ENCODE measurements at places on chromosomes 5 and 9.
A peak's percentile ranks its signal among the peaks of the same experiment; 100 is the strongest.

DNA sequence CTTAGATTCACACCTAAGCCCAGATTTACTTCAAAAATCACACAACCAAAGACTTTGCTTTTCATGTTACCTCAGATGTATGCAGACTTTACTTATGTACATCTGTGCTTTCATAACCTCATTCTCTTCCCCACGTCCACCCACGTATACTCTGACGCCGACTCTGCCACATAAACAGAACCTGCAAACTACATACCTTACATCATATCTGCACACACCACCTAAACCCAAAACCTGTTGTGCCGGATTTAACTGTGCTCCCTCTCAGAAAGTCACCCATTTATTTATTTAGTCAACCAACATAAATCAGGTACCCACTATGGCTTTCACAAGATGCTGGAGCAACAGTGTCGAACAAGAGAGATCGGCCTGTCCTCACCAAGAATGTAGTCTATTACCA is 1.0 kb upstream of the DPYSL3 start:
- no peak for DNase-seq

- DNase-seq: no peak
Measured at GRCh38 chr5:65482296-65482735, 596 bp upstream of the ADAMTS6 start.

GRCh38 chr5:75617736-75618352 is 6.6 kb downstream of the ANKDD1B start:
- no peak for DNase-seq

- peak; percentile 77 for DNase-seq
Measured at GRCh38 chr5:170638454-170639220, 134.8 kb downstream of the KCNIP1 start.

DNA sequence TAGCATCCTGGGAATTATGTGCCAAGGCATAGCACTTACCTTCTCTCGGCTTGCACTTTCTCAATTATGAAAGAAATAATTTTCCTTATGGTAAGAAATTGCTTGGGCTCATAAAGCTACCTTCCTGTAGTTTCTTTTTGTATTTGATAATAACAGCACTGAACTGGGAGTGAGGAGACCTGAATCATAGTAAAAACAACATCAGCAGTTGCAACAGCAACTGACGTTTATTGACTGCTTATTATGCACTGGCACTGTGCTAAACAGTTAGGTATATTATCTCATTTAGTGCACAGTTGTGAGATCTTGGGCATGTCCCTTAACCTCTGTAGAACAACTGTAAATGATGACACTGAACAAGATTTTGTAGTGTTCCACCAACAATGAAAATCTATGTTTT is 135.2 kb downstream of the DOCK2 start:
- no peak for DNase-seq

- DNase-seq: peak; percentile 40
Measured at GRCh38 chr5:132506094-132506692, 15.6 kb upstream of the IRF1 start.

DNA sequence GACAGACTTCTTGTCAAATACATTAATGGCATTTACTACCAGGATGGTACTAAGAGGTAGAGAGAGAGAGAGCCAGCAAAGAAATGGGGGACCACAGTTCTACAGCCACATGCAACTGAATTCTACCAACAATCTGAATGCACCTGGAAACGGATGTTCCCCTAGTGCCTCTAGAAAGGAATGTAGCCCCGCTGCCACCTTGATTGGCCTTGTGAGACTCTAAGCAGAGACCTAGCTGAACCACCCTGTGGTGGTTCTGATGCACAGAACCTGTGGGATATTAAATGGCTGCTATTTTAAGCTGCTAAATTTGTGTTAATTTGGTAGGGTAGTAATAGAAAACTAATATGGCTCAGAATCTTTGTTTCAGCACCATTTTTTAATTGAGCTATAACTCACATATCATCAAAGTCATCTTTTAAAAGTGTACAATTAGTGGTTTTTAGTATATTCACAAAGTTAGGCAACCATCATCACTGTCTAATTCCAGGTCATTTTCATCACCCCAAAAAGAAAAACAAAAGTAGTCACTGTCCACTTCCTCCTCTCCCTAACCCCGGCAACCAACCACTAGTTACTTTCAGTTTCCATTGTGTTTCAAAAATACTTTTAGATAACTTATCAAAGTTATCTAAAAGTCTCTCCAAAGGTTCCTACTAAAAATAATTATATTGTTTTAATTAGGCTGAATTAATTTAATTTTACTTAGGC is 51.7 kb downstream of the CPLANE1 start:
- DNase-seq: no peak

DNA sequence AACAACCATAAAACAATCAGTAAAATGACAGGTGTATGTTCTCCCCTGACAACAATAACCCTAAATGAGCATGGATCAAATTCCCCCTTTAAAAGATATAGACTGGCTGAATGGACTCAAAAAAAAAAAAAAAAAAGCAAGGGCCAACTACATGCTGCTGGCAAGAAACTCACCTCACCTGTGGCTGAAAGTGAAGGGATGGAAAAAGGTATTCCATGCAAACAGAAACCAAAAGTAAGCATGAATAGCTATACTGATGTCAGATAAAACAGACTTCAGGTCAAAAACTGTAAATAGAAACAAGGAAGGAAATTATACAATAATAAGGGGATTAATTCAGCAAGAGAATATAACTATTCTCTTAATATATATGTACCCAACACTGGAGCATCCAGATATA is 54.2 kb upstream of the SSBP2 start:
- no peak for DNase-seq

- DNase-seq: peak; percentile 26
Measured at GRCh38 chr5:18465833-18466681, 831.8 kb downstream of the TAF11L14 start.

All from D341Med (cell line).